Urinary bladder (tissue), 4 donors: ENCODE measurements at places on chromosomes 7 and 10.

DNA sequence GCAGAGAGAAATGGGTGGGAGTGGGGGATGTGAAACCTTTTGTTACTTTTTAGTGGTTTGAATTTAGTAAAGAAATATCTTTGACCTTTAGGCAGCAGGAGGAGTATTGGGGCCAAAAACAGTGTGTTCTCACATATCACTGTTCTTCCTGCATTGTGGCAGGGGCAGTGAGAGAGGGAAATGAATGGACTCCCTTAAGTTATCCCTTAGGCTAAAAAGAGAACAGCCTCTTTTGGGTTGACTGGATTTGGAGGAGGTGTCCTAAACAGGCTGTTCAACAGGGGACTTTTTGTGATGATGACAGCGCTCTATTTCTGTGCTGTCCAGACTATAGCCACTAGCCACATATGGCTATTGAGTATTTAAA is 22.3 kb downstream of the ZNF775 start:
- no peak for DNase-seq

- DNase-seq, result no peak
Observed at GRCh38 chr7:128961030-128961659, 23.4 kb downstream of the IRF5 start.

DNA sequence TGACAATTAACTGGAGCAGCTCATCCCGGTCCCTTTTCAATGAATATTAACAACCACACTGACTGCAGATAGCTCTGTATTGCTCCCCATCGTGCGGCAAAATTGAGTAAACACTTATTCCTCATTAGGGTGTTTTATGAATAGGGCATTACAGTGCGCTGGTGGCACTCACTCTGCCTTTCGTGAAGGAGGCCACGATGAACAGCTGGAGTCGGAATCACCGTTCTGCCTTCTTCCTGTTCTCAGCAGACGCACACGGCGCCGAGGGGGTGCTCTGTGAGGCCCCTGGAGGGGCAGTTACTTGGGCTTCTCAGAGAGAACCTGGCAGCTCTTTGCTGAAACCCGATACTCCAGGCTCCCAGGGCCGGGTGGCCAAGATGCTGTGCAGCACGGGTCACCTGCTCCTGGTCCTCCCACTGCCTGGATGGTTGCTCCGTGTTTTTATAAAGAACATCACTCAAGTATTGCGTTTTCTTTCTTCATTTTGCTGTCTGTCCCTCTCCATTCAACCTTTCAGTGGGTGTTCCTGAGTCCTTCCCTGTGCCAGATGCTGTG is 241.9 kb downstream of the GLRX3 start:
- DNase-seq, result no peak

GRCh38 chr10:128083191-128083895 is 42.9 kb downstream of the MKI67 start:
- DNase-seq, result no peak

GRCh38 chr7:80725181-80725611 is 86.8 kb downstream of the CD36 start:
- DNase-seq, result no peak

- DNase-seq, result no peak
Observed at GRCh38 chr10:123721441-123722049, 55.4 kb downstream of the GPR26 start.

GRCh38 chr7:815284-816216 is 16.7 kb upstream of the SUN1 start:
- DNase-seq, result no peak

DNA sequence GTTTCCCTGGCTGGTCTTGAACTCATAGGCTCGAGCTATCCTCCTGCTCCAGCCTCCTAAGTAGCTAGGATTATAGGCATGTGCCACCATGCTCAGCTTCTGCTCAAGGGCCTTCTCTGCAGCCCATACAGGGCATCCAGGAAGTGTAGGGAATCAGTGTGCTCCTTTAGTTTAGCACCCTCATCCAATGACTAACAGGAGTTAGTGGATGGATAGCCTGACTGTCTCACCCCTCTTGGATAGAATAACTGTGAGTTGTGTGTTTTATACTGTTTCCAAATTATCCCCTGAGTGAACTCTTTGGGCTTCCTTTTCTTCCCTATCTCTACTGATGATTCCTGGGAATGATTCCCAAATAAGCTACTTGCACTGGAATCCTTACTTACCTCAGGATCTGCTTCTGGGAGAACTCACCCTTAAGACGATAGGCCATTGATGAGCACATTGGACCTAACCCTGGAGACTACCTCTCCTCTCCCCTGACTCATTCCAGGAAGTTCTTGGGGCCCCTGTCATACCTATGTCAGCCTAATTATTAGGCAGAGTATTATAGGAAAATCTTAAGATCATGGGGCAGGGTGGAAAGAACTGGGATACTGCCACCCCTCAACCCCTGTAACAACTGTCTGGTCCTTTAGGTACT is 18.5 kb downstream of the STRIP2 start:
- no peak for DNase-seq

DNA sequence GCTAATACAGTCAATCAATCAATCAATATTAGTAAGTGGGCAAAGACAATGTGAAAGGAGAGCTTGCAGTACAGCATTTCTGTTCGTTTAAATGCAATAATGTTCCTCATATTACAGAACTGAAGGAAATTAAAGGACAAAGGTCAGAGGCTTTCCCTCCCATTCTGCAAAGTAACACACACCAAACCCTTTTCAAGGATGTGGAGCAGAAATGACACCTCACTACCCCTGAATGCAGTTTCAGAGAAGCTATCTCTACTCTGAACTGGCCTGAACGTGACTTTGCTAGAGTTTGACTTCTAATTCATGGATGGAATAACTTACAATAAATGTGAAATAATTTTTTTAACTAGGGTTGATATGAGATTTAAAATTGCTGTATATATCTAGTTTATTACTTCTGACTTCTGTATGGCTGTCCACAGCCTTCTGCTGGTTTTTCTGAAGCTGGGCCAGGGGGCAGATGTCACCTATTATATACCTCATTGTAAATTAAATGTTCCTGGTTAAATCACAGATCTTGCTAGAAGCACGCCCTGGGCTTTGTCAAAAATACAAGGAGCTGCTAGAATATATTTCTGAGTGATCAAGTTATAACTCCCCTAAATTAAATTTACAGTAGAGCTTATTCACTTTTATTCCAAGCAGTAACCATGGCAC is 156.9 kb upstream of the C7orf33 start:
- no peak for DNase-seq

GRCh38 chr7:80781561-80781979 is 137.3 kb downstream of the SEMA3C start:
- DNase-seq, result peak; percentile 25

- DNase-seq, result no peak
Observed at GRCh38 chr10:53276797-53277196, 504.2 kb upstream of the MBL2 start.

- DNase-seq, result no peak
Observed at GRCh38 chr7:95245828-95246500, 78.4 kb downstream of the PON1 start.

DNA sequence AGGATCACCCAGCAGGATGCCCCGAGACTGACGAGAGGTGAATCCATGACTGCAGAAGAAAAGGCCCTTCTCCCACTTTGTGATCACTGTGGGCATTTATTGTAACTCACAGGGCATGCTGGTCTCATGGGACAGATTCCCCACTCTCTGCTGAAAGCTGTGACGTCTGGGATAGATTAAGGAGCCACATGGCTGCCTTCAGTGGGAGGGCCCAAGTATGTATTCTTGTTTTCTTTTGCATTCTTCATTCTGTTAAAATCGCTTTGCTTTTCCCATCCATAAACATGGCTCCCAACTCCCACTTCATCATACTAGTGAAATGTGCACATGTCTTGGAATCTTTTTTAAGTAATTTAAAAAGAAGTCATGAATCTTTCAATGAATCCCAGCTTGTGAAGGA is 67.2 kb downstream of the FAM107B start:
- DNase-seq, result no peak

- no peak for DNase-seq
Observed at GRCh38 chr10:109239371-109239770, 683.9 kb downstream of the XPNPEP1 start.

GRCh38 chr10:31762316-31762715 is 166.3 kb downstream of the ARHGAP12 start:
- no peak for DNase-seq

DNA sequence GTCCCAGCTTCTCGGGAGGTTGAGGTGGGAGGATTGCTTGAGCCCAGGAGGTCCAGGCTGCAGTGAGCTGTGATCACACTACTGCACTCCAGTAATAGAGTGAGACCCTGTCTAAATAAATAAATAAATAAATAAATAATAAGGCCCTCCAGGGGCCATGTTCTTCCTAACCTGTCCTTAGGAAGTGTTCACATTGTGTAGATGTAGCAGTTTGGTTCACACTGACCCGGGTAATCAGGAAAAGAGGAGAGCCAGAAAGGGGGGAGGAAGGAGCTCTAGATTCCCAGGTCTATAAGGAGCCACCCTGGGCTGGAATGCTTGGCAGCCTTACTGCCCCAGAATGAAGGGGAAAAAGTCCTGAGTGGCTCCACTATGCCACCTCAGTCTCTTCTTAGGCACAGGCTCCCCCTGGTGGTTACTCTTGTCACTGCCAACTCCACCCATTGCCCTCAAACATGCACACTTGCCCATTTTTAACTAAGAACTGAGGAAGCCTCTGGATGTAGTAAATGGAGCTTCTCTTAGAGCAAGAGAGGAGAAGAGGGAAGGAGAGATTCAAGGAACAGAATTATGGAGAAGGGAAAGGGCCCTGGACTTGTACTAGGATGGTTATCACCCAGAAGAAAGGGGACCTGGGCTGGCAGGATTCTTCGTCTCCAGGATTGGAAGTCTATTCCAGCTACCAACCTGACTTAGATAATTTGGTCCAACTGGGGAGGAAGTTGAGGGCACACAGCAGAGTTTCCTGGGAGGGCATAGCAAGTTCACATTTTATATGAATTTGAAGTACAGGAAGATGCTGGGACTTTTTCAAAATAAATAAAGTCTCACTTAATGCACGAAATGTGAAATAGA is 7.8 kb downstream of the HPS6 start:
- DNase-seq, result no peak

GRCh38 chr7:68929781-68930261 is 668.5 kb upstream of the AUTS2 start:
- DNase-seq, result no peak

GRCh38 chr7:125316466-125316865 is 386.8 kb upstream of the POT1 start:
- peak; percentile 29 for DNase-seq

GRCh38 chr7:24715661-24716479 is 41.4 kb downstream of the GSDME start:
- DNase-seq, result no peak

GRCh38 chr10:48707472-48707871 is 22.8 kb downstream of the WDFY4 start:
- no peak for DNase-seq

DNA sequence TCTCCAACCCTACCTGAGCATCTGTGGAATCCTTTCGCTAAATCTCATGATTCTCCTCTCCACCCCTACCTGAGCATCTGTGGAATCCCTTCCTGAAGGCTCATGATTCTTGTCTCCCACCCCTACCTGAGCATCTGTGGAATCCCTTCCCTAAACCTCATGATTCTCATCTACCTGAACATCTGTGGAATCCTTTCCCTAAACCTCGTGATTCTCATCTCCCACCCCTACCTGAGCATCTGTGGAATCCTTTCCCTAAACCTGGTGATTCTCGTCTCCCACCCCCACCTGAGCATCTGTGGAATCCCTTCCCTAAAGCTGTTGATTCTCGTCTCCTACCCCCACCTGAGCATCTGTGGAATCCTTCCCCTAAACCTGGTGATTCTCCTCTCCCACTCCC is 342.0 kb downstream of the SDK1 start:
- no peak for DNase-seq
